ENCODE measurements at places on chromosomes 6 and 20. TPM values are rescaled to one million over a fixed set of nuclear protein-coding genes. Genes with fewer than 3 reads are reported as not detected.

Gene MAS1
- total RNA-seq = not detected

Gene CST11
- not detected for total RNA-seq

Gene TP53TG5
- total RNA-seq = not detected

Gene DNAH8
- total RNA-seq = under 0.01 TPM

Gene FAM209B
- total RNA-seq = not detected

Gene TAAR8
- total RNA-seq = not detected

Gene RAD21L1
- total RNA-seq = under 0.01 TPM

Gene STMND1
- total RNA-seq = not detected

Gene LPA
- not detected for total RNA-seq

Gene NINL
- total RNA-seq = 7.6 TPM

Gene EPB41L1
- total RNA-seq = 4.2 TPM

Gene ZBTB46
- total RNA-seq = 7.8 TPM

Gene RTN4IP1
- total RNA-seq = 6.0 TPM

Gene GFOD1
- 44.5 TPM for total RNA-seq

Gene HLA-DQA2
- not detected for total RNA-seq

Gene VEGFA
- 14.5 TPM for total RNA-seq

Gene C20orf173
- not detected for total RNA-seq

Gene TCFL5
- 11.4 TPM for total RNA-seq

Gene EPHA7
- total RNA-seq = 0.09 TPM

Gene TREM1
- total RNA-seq = not detected

Gene FOXQ1
- total RNA-seq = not detected

Gene KIAA1586
- 13.3 TPM for total RNA-seq

Gene BPHL
- total RNA-seq = 7.6 TPM

Gene PRDM13
- total RNA-seq = not detected

Gene COL9A3
- total RNA-seq = 0.19 TPM

Gene MCCD1
- not detected for total RNA-seq

Gene SAMD10
- total RNA-seq = 2.2 TPM

Gene CDH26
- total RNA-seq = not detected

Gene C4A
- 0.99 TPM for total RNA-seq

Gene LAMA2
- 25.0 TPM for total RNA-seq

Gene REM1
- 0.09 TPM for total RNA-seq

Gene ESR1
- total RNA-seq = under 0.01 TPM

Gene SLC35F1
- not detected for total RNA-seq

Gene SDC4
- 48.7 TPM for total RNA-seq

Gene ABHD16A
- 57.8 TPM for total RNA-seq

Gene TLDC2
- not detected for total RNA-seq

Gene HLA-DOA
- not detected for total RNA-seq

Gene TMEM151B
- total RNA-seq = not detected

Gene ADGRF1
- total RNA-seq = not detected

Gene KAT14
- 10.4 TPM for total RNA-seq

Gene FOXP4
- total RNA-seq = 2.7 TPM

Gene POU5F1
- not detected for total RNA-seq

Gene WFDC5
- not detected for total RNA-seq

Gene GTSF1L
- not detected for total RNA-seq

Gene BMP5
- total RNA-seq = not detected

Gene CENPW
- total RNA-seq = 23.6 TPM

Gene LY6G5B
- 2.2 TPM for total RNA-seq

Measured in endothelial cell of coronary artery (primary cell).